ENCODE measurements at places on chromosomes 12 and 14.

GRCh38 chr12:82660541-82661325, 26.0 kb upstream of the TMTC2 start:
- DNase-seq: no peak

DNA sequence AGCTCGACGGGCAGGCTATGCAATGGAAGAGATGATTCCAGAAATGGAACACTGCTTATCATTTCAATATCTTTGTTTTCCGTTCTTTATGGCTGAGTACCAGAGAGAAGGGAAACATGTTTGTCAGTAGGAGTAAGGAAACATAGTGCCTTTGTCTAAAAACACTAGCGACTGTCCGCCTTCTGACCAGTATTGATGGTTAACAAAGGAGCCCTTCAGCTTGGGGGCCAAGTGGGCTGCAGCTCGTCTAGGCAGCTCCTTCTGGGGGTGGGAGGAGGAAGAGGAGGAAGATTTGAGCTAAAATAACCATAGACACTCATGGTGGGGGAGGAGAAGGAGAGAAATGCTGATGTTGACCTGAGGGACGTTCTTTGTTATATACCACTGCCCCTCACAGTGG, 15.0 kb downstream of the COQ5 start:
- DNase-seq: no peak

DNA sequence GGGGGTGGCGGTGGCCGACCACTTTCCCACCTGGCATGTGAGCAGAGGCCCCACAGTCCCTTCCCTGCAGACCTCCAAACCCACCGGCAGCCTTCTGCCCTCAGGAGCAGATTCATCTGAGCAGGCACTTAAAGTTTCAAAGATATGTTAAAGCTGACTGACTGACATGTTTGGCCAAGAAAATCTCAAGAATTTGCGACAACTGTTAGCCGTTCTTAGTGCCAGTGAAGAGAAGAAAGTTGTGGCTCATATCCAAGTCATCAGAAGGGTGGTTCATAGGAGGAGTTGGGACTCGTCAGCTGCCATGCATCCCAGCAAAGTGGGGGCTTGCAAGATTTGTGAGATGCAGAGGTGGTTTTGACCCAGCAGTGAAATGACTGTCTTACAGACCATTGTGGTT, 27.2 kb downstream of the ELK3 start:
- DNase-seq: no peak

GRCh38 chr12:11884116-11884515, 186.6 kb upstream of the BCL2L14 start:
- DNase-seq: no peak

Measured in cardiac fibroblast (primary cell).